ENCODE measurements at places on chromosomes 6 and 20.

GRCh38 chr20:44404204-44405181, 49.0 kb downstream of the HNF4A start:
- DNase-seq = no peak

GRCh38 chr6:12459945-12460661, 169.9 kb downstream of the EDN1 start:
- DNase-seq = no peak

DNA sequence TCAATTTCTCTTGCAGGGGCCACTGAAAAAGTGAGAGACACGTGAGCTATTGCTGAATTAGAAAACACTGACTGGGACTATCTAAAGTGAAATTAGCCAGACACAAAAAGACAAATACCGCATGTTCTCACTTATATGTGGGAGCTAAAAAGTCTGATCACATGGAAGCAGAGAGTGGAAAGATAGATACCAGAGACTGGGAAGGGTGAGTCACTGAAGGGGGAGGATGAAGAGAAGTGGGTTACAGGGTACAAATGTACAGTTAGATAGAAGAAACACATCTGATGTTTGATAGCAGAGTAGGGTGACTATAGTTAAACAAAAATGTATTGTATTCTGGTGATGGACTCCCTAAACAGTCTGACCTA, 13.4 kb downstream of the CST3 start:
- DNase-seq = no peak

- DNase-seq = no peak
Observed at GRCh38 chr20:61166324-61166723, 85.7 kb upstream of the CDH4 start.

DNA sequence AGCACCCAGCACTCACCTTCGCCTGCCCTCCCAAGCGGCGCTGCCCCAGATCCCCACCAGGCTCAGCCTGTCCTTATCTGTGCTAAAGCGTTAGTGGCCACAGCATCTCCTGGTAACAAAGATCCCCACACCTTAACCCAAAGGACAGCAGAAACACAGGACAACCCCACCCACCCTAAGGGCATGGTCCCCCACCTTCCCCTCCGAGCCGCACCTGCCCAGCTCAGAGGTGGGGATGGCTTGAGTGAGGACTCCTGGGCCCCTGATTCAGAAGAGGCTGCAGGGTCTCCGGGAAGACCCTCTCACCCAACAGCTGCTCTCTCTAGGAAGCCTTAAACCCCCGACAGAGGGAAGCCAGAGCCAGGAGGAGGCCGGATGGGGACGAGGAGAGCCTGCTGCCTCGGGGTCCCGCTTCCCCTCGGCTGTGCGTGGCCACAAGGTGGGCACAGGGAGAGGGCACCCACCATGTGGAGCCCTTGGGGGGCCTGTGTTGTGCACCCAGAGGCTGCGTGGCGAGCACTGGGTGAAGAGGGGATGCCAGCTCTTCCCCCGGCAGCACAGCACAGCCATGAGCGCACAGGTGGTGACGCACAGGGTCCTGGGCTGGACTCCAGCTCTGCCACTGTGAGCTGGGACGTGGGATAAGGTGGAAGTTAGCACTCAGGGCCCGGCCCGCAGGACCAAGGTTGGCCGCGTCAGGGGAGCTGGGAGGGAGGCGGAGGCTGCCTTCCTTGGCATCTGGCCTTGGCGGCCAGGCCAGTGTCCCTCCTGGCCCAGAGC, 31.9 kb upstream of the MRGBP start:
- no peak for DNase-seq

DNA sequence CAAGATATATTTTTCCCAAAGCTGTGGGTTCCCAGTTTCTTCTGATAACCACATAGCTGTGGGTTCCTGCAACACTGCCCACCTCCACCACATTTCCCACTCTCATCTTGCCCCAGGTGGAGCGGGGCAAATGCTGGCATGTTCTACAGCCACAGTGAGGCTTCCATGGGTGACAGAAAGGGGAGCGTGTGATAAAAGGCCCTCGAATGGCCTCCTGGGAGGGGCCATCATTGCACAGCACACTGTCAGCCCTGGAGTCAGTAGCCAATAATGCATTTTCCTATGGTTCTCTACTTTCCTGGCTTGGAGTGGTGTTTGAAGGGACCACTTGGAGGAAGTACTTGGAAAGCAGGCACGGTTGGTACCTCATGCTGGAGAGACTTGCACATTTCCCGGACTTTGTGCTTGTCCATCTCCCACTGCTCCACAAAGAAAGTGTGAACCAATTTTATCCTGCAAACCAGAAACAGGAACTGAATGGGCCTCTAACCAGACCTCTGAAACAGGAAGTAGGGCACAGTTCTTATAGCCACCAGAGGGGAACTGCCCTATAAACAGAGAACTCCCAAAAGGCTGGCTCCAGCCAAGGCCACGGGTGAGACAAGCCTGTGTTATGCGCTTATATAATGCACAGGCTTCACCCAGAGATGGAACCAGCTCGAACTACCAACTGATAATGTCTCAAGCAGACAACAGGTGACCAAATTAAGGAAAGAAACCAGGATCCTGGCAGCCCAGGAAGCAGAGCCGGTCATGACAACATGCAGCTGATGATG, 8.6 kb downstream of the MAP3K5 start:
- DNase-seq = no peak

DNA sequence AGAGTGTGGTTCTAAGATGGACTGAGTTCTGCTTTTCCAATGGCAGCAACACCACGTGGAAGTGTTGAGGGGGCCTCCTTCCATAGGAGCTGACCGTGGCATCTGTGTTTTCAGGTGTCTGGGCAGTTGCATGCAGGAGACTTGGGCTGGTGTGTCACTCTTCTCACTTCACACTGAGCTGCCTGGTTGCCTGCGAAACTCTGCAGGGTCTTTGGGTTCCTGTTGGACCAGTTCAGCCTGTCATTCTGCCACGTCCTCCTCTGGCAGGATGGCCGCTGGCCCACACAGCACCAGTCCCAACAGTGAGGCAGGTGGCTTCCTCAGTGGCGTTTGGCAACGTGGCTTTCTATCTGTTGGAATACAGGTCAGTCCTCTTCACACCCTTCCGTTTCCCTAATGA, 16.1 kb upstream of the UNC93A start:
- DNase-seq = no peak

- DNase-seq = no peak
Observed at GRCh38 chr6:140921366-140922226, 1211.1 kb upstream of the GJE1 start.

GRCh38 chr6:1572892-1573291, 36.8 kb upstream of the FOXC1 start:
- DNase-seq = no peak

GRCh38 chr20:58099291-58099935, 129.0 kb downstream of the ANKRD60 start:
- no peak for DNase-seq

- no peak for DNase-seq
Observed at GRCh38 chr6:148307405-148307804, 35.2 kb upstream of the SASH1 start.

DNA sequence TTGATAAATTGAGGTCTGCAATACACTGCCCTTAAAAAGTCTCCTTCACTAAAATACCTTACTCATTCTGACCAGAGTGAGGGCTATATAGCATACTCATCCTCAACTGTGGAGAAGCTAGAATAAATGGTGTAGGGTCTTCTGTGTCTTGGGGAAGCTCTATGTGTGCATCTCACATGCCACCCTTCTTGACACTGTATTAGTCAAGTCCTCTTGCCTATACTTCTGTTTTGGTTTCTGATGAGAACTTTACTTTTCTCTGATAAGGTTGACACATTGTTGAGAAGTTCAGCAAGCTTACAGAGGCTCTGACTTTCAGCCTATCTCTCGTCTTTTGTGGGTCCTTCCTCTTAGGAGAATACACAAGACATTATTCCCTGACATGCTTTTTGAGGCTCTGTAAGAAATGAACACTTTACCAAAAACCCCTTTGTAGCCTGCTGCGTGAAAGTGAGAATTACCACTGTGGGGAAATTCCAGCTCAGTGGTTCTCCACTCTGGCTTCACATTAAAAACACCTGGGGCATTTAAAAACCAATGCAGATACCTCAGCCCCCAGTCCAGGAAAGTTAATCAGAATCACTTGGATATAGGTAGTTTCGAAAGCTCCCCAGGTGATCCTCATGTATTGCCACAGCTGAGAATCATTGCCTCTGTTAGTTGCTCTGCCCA, 372.1 kb upstream of the HS3ST5 start:
- DNase-seq = no peak

DNA sequence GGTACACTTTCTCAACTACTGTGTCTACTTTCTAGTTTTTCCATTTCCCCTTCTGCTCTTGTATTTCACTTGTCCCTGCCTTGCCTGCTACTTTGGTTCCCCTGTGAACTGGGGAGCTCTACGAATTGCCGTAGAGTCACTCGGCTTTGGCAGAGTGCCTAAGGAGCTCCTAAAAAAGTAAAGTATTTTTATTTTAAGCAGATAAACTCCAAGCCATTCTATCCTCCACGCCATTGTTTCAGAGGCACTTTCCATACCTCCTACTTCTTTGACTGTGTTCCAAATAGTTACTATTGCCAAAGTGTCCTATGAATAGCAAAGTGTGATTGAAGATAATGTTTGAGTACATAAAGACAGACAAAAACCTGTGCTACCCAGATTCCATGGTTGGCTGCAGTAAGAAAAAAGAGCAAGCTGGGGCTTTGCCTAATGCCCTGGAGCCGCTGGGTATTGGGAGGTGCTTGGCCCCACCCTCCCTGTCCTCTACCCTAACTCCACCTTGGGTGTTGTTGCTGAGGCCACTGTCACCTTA, 5.1 kb upstream of the MBOAT1 start:
- DNase-seq = no peak

DNA sequence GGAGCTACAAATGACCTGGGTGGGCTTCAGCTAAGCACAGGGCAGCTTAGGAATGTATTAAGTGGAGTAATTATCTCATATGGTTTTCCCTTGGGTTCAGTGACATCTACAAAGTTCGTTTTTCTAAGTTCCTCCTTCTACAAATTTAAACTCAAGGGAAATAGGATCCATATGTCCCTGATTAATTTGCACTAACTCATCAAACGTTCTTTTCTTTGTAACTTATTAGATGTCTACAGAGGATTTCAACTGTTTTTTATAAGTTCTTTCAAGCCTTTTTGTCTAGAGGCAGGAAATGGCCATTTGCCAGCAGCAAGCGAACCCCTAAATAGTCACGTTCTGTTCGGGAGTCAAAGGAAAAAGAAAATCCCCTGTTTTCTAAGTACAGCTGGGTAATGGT, 1060.3 kb downstream of the KIF16B start:
- no peak for DNase-seq

GRCh38 chr6:170307080-170307545, 555 bp downstream of the FAM120B start:
- DNase-seq = no peak

DNA sequence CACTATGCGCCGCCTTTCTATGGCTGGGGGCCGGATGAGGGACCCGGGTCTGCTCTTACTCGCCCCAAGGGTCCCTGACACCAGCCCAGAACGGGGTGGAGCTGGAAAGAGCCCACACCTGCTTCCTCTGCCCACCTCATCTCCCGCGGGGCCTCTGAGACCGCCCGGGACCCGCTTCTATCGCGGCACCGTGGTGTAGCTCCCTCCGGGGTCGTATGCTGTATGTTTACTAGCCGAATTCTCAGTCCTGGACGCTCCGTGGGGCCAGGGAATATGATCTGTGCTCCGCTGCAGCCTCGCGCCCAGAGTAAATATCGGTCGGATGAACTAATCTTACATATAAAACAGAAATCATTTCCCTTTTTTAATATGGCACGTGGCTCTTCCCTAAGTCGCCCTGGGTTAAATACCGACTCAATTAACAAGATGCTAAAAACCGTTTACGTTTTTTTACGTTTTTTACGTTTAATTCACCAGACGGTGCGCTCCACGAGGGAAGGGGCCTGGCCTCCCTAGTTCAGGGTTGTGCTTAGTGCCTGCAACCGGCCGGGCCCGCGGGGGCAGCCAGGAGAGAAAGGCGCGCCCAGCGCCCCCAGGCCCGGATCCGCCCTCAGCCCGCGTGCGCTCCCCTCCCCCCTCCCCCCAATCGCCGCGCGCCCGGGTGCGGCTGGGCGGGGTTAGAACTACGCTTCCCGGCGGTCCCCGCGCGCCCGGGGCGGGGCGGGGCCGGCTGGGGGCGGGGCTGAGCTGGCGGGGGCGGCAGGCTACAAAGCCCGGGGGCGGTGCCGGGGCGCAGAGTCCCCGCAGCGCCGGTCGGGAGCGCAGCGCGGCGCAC, at the start of gene RBM38:
Gene RBM38 (plus strand): TSS at position 793 of the 835 bp plus-strand sequence. CDS start 186 bp downstream, outside the sequence.
- DNase-seq = peak; percentile 81

DNA sequence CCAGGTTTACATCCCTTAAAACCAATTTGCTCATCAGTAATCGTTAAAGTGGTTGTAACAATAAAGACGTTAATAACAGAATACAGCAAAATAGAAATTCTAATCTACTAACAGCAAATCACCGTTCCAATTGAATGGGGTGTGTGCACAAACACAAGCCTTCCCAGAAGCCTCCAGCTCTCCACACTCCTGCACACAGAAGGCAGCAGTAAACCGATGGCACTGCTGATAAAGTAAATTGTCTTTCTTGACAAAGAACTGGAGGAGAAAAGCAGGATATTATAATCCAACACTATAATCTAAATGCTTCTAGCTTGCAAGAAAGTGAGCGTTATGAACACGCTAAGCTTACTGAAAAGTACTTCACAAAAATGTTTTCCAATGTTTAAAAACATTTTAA, 7.0 kb downstream of the ZNF217 start:
- DNase-seq = no peak

GRCh38 chr20:6697228-6697972, 70.1 kb upstream of the BMP2 start:
- DNase-seq = no peak

- peak; percentile 23 for DNase-seq
Observed at GRCh38 chr6:31952140-31952805, 6.4 kb downstream of the CFB start.

- no peak for DNase-seq
Observed at GRCh38 chr6:16396497-16397319, 158.3 kb downstream of the GMPR start.

DNA sequence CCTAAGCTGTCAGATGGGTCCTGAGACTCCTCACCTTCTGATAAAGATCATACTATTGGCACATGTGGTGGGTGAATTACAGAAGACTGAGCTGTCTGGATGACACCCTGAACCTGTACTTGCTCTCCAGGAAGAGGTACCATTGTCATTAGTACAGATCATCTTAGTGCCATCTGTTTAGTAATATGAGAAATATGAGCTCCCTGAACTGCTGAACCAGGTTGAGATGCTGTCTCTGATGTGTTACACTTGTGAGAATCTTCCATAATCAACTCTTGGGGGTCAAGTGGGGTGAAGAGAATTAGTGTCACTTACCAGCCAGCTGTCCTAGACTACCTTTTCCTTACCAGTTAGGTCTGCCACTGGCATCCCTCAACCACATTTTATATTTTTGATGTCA, 531.0 kb downstream of the EPHA7 start:
- no peak for DNase-seq
